Stimulated activated CD4-positive, alpha-beta T cell treated with anti-CD3 and anti-CD28 coated beads, Interleukin-4, amount 100 ng/mL, for 1 hour (primary cell): ENCODE measurements at places on chromosomes 6 and 20.

DNA sequence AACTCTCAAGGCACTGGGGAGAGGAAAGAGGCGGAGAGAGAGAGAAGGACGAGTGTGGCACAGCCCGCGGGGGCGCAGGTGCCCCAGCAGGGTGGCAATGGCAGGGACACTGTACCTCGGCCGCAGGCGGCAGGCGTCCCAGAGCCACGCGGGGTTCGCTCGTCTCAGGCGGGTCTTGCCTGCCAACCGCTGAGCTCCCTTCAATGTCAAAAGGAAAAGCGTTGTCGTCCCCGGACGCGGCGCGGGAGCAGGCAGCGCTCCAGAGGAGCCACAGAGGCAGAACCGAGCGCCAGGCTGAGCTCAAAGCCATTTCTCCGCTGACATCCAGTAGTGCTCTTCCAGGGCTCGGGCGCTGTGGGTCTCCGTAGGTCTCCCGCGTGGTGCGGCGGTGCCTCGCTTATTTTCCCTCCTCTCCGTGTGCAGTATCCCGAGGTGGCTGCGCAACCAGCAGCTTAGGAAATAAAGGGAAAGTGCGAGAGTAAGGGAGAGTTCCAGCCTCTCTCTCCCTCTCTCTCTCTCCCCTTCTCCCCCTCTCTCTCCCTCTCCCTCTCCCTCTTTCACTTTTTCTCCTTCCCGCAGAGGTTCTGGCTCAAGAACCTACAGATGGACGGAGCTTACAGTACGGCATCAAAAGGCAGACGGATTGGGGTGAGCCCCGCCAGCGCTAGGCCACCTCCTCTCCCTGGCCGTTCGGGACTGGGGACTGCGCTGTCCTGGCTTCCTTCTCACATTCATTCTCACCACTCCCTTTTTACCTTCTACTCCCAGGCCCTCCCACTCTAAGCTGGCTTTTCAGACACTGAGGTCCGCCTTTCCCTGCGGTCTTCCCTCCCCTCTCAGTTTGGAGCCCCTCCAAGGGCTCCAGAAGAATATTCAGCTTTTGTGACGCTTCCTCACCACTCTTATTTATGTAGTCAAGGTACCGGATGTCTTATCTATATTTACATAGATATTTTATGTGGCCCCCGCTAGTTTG, at the start of gene LAMA4:
LAMA4 (minus strand) TSS at position 727 of the 976 bp plus-strand sequence; CDS start at position 310, 417 bp downstream.
- peak; percentile 7 for DNase-seq

GRCh38 chr6:122780114-122780513, 598 bp downstream of the FABP7 start:
- DNase-seq = no peak

GRCh38 chr6:100447081-100447899, 17.4 kb downstream of the SIM1 start:
- no peak for DNase-seq

- DNase-seq = no peak
These were observed 887.1 kb downstream of the TFAP2A start for GRCh38 chr6:9527679-9528286.

DNA sequence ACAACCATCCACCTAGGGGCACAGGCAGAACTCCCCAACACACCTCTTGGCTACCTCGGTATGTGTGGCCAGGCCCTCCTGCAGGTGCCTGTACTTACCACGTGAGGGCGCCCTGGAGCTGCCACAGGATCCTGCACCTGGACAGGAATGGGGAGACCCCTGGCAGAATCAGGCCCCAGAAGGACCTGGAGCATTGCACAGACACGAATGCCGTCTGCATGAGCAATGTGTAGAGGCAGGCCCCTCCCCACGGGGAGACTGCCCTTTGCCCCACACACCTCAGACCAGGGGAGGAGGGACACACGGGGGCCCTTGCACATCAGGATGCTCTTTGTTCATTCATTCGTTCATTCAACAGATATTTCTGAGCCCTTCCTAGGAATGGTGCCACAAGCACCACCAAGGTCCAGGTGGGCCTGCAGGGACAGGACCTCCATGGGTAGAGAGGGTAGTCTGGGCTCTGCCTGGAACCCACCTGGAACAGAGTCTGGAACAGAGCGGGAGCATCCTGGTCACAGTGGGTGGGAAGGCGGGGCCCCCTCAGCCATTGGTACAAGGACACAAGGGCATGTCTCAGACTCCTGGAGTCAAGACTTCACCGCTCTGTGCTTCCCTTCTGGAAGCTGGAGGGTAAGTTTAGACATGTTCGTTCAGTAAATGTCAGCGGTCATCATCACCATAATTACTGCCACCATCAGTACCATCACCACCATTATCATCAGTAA, 32.3 kb downstream of the YTHDF1 start:
- DNase-seq = peak; percentile 52

DNA sequence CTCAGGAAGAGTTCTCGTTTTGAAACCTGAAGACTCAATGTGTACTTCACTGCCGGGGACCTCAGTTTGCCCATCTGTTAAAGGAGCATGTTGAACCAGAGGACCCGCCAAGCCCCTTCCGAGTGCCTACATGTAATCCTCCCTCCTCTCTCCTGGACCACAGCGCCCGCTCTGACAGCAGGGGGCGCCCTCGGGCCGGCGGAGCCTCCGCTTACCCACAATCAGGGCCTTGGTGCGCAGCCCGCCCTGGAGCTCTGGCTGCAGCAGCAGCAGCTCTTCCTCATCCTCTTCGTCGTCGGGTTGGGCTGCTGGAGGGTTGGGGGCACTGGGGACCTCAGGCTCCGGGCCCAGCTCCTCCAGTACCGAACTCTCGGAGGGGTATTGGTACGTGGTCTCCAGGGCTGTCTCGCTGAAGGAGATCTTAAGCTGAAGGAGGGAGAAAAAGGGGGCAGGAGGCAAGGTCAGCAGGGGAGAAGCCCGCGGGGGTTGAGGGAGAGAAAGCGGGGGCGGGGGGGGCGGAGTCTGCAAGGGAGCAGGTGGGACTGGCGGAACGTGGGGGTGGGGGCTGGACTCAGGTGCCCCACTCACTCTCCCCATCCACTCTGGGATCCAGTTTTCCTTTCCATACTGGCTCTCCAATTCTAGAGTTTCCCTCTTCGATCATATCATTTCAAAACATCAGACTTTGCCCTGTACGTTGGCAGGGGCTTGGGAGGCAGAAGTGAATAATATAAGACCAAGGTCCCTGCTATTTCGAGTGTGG, 6.3 kb upstream of the DHX16 start:
- DNase-seq = peak; percentile 95

DNA sequence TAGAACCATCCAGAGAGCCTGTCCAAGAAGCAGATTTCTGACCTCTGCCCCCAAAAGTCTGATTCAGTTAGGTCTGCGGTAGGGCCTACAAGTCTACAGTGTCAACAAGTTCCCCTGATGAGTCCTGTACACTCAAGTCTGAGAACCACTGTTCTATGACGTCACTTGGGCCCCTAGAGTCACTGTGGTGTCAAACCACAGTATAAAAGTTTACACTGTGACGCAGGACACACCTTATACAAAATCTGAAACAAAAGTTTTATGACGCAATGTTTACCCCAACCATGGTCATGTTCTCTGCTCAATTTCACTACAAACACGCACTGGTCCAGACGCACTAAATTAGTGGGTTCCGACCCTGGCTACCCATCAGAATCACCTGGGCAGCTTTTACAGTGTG, 17.9 kb downstream of the SLA2 start:
- DNase-seq = no peak

- no peak for DNase-seq
These were observed 40.1 kb upstream of the PMEPA1 start for GRCh38 chr20:57749869-57750268.

DNA sequence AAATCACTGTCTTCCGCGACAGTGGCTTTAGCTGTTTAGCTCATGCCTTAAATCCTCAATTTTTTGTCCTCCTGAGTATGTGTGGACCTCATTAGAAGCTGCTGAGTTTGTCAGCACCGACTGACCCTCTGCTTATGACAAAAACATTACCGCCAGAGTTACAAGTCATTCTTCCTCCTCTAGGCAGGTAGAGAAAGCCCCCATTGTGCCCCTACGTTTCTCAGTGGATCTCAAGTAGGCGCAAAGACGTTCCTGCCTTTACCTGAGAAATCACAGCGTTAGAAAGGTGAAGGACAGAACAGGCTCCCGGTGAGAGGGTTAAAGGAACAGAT, 227.3 kb upstream of the PDE10A start:
- no peak for DNase-seq

DNA sequence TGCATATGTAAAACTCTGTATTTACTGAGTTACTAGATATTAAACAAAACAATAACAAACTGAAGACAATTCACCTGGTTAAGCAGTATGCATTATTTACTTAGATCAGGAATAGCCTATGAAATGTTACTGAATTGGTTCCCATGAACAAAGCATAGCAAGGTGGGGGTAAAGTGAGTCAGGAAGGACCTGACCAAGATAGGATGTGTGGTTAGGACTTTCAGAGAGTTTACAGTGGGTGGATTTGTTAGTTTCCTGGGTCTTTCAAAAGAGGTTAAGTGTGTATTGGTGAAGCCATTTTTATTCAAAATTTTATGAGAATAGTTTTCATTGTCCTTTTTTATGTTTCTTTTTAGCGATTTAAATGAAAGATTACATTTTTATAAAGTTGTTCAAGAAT, 32.9 kb downstream of the TBPL1 start:
- DNase-seq = no peak

DNA sequence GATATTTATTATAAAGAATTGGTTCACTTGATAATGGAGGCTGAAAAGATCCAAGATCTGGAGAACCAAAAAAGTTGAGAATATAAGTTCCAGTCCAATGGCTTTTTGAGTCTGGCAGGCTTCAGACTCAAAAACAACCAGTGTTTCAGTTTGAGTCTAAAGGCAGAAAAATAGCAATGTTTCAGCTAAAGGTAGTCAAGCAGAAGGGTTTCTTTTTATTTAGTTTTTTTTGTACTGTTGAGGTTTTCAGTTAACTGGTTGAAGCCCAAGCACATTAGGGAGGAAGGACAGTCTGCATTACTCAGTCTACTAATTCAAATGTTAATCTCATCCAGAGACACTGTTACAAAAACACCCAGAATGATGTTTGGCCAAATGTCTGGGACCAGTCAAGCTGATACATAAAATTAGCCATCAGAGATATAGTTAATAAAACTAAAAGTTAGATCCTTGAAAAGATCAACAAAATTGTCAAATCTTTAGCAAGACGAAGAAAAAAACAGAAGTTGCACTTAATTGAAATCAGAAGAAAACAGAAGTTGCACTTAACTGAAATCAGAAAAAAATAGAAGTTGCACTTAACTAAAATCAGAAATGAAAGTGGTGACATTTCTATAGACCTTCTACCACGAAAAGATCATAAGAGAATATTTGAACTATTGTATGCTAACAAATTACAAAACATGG, 980.3 kb upstream of the FLRT3 start:
- no peak for DNase-seq

DNA sequence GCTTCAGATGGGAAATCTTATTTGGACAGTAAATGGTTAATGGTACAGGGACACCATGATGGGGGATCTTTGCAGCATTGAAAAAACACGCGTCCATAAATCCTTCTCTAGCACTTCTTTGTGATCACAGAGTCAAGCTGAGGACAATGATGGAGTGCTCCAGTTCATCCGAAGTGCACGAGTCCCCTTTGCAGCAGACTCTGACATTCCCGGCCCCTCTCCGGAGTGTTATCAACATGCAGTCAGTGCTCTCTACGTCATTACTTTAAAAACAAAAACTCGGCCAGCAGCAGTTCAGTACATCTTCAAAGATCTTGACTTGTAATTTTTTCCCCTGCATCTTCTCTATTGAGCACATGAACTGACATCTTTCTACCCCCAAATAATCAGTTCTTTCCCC, 185.5 kb upstream of the AKAP12 start:
- DNase-seq = no peak

GRCh38 chr6:168040856-168041496, 38.0 kb downstream of the FRMD1 start:
- no peak for DNase-seq
